Stimulated activated CD4-positive, alpha-beta T cell treated with anti-CD3 and anti-CD28 coated beads, Interleukin-15, amount 100 ng/mL, for 1 hour (primary cell): ENCODE measurements at places on chromosomes 12 and 14.

DNA sequence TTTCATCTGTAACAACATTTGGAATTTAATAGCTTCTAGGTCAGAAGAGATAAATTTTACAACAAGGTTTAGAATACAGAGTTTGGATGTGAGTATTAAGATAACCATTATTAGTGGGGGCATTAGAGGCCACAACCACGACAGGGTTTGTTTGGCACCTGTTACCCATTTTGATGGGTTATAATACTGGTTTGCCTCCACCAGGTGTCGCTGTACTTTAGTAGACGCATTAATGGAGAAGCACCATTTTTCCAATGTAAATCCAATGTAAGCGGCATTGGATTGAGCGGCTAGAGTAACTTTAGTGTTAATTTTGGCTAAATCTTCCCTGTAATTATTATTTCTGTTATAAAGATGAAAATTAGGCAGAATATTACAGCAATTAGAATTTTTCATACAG lies 136.2 kb downstream of the SLCO1B3 start:
- no peak for DNase-seq

DNA sequence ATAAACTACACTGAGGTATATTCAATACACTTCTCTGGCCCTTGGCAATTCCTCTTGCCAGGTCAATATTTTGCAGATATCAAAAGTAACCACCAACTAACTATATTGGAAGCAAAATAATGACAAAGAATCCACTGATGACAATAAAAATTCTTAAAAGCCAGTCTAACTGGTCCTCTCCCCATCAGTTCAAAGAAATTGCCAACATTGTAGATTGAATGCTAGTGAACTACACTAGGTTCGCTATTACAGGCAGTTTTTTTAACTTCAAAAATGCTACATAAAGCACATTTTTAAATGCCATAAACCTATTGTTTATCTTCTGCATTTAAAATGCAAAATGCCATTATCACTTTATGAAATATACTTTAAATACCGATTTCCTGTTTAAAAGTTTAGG lies 4.0 kb downstream of the CDK17 start:
- DNase-seq, result no peak

GRCh38 chr12:48542300-48542928 lies 17.0 kb downstream of the OR8S1 start:
- peak; percentile 12 for DNase-seq

DNA sequence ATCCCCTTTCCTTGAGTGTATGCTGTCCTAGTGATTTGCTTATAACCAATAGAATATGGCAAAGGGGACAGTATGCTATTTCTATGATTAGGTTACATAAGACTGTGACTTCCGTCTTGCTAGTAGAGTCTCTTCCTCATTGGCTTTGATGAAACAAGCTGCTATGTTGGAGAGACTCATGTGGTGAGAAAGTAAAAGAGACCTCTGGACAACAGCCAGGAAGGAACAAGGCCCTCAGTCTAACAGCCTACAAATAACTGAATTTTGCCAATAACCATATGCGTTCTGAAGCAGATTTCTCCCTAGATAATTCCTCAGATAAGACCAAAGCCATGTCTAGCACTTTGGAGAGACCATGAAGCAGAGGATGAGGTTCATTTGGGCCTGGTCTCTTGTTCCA lies 134.5 kb upstream of the NAV3 start:
- no peak for DNase-seq

DNA sequence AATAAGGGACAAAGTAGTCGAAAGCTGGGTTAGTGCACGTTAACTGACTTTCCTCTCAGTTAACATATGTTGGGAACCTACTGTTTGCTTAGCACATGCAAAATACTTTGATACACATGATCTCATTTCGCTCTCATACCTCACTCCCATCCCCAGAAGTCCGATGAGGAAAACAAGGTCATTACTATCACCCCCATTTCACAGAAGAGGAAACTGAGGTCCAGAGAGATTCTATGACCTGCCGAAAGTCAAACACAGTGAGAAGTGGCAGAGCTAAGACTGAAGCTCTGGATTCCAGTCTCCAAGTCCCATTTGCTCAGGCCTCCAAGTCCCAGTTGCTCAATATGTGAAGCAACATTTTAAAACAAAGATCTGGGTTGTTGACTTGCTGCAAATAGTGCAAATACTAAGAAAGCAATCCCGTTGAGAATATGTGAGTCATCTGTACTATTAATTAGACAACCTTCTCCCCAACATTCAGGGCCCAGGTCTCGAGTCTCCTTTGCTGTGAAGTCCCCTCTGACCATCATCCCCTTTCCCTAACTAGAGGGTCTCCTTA lies 170.6 kb upstream of the PWP1 start:
- no peak for DNase-seq

DNA sequence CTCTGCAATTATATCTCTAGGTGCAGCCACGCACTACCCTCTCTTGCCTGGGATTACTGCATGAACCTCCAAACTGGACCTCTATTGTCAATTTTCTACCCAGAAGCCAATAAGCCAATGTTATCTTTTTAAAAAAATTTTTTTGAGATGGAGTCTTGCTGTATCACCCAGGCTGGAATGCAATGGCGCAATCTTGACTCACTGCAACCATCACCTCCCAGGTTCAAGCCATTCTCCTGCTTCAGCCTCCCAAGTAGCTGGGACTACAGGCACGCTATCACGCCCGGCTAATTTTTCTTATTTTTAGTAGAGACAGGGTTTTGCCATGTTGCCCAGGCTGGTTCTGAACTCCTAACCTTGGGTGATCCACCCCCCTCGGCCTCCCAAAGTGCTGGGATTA lies 11.2 kb upstream of the PXN start:
- no peak for DNase-seq

DNA sequence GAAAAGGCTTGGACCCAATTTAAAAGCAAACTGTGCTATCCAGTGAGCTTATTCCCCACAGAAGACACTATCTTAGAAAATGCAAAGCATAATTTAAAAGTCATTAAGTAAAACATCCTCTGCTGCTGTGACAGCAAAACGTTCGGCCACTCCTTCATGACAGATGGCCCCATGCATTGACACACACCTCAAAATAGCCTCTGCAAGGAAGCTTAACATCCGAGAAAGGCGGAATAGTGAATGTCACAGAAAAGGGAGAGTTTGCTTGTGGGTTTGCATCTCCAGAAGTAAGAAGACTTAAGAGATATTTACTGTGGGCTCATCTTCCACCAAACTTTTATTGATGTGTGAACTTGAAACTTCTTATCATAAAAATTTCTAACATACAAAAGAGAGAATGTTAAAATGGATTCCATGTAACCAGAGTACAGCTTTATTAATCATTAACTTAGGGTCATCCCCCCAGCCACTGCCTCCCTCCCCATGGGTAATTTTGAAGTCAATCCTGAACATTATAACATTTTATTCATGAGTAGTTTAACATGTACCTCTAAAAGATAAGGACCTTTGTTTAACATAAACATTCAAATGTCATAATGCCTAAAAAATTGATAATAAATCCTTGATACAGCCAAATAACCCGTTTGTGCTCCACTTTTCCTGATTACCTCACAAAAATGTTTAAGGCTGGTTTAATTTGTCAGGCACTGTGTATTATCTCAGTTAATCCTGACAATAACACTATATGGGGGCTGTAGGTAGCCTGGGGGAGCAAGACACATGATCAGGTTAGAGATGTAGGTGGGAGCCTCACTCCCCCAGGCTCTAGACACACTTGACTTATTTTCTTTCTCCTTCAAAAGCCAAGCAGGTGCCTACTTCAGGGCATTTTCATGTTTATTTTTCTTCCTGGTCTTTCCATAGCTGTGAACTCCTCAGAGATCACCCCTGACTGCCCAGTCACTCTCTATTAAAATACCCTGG lies 119.7 kb upstream of the TMCC3 start:
- no peak for DNase-seq

- no peak for DNase-seq
Measured at GRCh38 chr12:107530701-107531100, 154.9 kb upstream of the PWP1 start.
